ENCODE measurements at places on chromosomes 12 and 14.

DNA sequence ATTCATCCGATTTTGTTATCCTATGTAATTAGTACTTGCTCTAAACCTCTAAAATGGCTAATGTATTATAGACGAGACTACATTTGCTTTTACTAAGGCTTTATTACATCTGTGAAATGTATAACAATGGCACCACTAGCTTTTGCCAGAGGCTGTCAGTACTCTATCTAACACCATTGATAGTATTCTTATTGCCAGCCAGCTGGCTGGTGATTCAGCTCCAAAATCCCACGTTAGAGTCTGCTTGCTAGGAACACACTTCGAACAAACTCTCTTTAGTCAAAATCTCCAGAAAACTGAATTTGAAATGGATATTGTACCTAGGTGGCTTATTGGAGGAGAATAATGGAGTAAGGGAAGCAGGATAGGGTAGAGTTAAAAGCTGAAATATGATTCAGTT, 839.2 kb downstream of the SLC6A15 start:
- DNase-seq: no peak

DNA sequence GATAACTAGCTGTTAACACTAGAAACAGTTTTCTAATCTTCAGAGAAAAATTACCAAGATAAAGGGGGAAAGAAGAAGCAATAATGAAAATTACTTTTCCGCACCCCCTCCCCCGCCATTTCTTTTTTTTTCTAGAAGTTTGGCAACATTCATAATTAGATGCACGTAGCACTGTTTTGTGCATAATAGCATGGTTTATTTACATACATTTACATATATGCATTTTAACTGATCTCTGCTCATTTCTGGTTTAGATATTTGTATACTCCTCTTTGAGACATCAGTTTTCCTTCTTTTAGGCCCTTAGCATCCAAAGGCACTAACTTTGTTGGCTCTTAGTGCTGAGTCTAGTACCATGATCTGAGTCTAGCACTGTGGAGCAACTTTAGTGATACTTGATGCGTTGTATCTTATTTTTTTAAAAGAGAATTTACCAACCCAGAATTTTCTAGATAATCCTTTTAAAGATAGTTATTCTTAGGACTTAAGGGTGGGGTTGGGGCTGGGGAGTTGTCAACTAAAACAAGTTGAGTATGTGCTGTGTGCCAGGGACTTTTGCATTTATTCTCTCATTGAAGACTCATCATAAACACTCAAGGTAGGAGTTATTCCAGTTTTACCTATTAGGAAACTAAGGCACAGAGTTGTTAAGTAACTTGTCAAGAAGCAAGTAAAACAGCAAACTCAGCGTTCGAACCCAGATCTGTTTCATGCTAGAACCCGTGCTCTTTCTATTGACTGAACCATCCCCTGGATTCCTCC, 110.5 kb downstream of the DIP2B start:
- no peak for DNase-seq

DNA sequence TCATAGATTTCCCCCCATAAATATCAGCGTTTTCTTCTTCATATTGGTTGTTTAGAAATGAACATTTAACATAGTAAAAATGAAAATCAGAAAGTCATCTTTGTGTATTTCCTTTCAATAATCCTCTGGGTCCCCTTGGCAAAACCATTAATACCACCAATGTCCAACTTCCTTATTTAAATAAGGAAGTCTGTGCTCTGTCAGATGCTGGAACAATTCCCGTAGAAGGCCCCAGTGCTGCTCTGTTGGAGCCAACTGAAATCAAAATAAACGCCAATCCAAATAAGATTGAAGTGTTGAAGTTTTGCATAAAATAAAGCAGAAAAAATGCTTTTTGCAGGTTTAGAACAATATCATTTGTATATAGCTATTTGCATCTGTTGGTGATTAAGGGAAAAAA, 93.1 kb downstream of the PPM1H start:
- no peak for DNase-seq

DNA sequence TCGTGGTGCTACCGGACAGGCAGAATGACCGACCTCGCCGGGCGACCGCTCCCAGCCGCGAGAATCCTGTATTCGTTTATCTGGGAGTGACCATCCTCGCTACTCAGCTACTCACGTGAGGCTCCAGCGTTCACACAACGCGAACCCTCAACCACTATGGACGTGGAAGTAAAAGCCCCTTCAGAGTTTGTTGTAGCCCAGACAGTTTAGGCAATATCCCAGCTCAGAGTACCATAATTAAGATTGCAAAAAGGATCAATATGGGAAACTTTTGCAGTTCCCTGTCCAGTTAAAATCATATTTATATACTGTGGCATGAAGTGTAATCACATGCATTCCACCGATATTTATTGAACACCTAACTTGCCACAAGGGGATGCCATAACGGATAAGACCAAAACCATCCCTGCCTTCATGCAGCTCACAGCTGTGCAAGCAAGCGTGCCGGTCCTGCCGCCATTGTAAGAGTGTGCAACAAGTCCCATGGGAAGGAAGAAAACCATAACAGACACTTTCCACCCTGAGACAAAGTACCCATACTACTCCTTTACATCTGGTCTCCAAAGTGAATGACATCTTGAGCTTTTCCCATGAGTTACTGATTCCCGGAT, 938 bp upstream of the MAX start:
- DNase-seq: no peak

DNA sequence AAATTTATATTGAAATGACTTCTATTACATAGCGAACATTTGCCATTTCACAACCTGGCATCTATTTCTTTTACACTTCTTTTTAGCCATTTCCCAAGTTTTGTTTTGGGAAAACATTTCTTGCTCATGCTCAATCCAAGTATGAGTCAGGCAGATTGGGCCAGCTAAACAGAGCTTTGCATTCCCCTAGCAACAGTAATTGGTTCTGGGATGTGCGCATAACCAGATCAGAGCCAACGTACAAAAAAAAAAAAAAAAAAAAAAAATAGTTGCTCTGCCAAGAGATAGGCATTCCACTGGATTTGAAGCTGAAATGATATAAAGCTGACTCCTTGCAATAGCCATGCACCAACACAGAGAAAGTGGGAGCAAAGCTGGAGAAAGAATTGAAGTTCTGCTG, 37.5 kb downstream of the PLCZ1 start:
- no peak for DNase-seq

- no peak for DNase-seq
Measured at GRCh38 chr14:93643127-93643526, 145.2 kb downstream of the PRIMA1 start.

DNA sequence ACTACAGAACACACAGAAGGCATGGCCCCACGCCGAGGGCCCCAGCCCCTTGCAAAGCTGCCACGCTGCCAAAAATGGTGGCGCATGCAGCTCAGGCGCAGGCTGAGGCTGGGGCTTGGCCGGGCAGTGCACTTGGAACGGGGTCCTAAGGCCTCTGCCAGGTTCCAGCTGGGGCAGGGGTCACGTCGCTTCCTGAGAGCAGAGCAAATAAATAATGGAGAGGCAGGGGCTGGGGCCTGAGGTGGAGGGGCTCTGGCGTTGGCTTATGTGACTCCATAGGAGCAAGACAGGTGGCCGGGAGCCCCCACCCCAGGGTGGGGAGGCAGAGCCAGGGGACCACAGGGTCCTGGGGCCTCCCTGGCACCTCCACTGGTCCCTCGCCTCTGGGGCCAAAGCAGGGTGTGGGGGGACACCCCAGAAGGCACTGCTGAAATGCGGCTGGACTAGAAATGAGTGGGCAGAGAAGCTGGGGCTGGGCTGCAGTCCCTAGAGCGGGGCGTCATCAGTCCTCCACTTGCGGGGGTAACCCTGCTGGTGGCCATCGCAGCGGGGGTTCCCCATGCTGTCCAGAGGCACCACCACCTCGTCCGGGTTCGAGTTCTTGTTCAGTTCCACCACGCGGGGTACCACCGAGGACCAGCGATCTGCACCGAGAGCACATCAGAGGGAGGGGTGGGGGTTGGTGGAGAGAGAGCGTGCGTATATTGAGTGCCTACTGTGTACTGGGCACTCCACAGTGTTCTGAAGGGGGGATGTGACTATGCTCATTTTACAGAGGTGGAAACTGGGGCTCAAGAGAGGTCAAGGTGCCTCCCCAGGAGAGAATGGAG, 49.8 kb downstream of the TRPV4 start:
- no peak for DNase-seq

GRCh38 chr12:112419297-112420133, 768 bp downstream of the PTPN11 start:
- peak; percentile 88 for DNase-seq

- no peak for DNase-seq
Measured at GRCh38 chr14:33040372-33041140, 101.9 kb downstream of the NPAS3 start.

DNA sequence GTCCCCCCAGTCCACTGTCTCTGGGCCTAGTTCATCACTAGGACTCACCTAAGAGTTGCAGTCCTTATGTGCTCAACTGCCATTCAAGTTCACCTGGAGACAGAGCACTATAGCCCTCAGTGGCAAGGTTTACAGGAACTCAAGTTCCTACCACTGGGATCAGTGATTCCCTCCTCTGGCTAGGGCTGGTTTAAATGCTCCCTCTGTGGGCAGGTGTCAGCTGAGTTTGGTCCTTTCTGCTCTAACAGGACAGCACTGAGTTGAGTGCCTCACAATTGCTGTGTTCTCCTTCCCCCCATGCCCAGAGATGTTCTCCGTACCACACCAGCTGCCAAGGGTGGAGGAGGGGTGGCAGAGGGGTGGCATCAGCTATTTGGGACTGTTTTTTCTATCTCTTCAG, 20.8 kb upstream of the SAV1 start:
- no peak for DNase-seq

DNA sequence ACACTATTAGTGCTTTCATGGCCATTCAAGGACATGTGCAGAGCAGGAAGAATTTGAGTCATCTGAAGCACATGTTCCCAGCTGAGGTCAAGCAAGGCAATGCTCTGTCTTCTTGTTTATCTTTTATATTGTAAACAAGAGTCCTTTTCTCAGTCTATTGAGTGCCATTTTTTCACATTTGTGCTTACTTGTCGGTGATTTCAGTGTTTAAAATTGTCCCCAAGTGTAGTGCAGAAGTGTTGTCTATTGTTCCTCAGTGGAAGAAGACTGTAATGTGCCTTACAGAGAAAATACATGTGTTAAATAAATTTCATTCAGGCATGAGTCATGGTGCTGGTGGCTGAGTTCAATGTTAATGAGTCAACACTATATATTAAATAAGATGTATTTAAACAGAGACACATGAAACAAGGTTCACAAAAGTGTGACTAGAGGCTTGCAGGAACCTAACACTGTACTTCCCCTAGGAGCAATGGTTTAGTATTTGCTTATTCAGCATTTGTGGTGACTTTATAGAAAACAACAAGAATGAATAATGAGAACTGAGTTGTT, 391.1 kb downstream of the LRIG3 start:
- no peak for DNase-seq

- no peak for DNase-seq
Measured at GRCh38 chr14:74249433-74250375, 10.5 kb downstream of the VSX2 start.

- no peak for DNase-seq
Measured at GRCh38 chr12:111638556-111638955, 39.4 kb upstream of the ATXN2 start.

- no peak for DNase-seq
Measured at GRCh38 chr12:52651726-52652261, at the start of gene KRT2. Gene KRT2 (minus strand): TSS chr12:52652211. CDS start chr12:52652142, 69 bp downstream.

DNA sequence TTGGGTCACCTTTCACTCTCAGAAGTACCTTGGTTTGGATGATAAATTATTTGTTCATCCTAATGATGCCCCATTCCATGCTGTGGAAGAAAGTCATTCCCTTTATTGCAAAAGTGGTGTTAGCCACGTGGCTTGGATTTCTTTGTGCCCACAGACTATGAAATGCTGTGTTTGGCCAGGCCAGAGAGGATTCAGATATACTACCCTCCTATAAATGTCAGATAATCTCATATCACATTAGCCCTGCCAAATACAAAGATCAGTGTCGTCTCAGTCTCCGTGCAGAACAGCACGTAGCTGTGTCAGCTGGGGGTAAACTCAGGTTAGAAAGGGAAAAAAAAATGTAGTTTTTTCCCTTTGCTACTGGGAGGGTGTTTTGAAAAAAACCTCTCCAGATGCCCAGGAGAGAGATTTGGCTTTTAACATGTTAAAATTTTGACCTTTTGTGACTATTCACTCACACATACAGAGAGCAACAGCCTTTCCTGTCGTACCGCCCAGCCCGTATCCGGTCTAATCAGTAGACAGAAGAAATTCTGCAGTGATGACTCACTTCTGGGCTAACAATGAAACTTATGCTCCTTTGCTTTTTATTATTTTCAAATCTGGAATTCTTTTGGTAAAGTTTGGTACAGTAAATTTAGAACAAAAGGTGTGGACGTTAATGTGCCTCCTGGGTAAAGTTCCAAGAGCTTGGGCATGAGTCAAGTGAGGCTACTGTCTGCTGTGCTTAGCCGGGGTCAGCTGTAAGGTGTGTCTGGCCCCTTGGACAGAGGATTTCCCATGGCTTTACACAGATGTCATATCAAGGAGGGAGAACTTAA, 8.5 kb upstream of the PTPRB start:
- no peak for DNase-seq

DNA sequence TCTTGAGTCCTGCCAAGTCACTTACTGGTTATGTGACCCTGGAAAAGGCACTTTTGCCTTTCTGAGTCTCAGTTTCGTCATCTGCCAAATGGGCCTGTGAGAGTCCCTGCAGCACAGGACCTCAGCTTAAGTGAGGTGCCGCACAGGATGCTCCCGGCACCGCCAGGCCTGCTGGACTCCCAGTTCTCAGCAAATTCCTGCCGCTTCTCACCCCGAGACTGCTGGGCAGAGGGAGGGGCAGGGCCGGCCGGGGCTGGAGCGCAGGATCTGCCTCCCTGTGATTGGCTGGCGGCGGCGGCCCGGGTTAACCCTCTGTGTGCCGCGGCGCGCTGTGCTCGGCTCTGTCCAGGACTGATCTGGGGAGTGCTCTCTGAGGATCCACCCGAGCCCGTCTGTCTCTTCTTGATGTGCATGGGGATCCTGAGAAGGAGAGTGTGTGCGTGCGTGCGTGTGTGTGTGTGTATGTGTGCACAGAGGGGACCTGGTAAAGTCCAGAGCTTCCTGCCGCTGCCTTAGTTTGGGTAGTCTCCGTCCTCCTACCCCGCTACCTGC, 8.6 kb downstream of the SETD1B start:
- peak; percentile 78 for DNase-seq

- DNase-seq: no peak
Measured at GRCh38 chr12:94435511-94435927, 24.1 kb downstream of the CEP83 start.

DNA sequence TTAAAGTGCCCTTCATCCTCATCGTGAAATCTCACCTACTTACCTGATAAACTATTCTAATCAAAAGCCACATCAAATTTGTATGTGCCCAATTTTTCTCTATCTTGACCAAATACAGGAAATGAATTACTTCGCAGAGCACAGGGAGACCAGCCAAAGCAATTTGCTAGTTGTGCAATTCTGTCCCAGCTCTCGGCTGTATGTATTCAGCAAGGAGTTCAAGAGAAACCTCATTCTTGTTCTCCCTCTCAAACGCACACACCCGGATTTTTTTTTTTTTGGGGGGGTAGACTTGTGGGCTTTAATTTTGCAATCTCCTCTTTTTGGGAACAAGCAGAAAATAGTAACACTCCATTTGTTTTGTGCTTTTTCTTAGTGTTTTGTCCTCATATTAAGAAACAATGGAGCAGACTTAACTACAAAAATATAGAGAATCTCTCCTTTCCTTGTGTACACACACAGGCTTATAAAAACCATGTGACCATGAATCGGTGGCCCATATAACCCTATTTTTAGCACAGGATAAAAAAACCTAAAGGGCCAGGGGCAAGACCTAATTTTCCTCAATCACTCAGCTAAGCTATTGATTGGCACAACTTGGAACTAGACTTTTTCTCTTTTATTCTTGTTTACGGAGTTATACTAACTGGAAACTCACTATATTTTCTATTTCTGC, 64.2 kb downstream of the MBIP start:
- no peak for DNase-seq

All from suprapubic skin (tissue), 4 donors.